ENCODE measurements at places on chromosomes 7 and 10. TPM values are rescaled to one million over a fixed set of nuclear protein-coding genes. Genes with fewer than 3 reads are reported as not detected.

DNA sequence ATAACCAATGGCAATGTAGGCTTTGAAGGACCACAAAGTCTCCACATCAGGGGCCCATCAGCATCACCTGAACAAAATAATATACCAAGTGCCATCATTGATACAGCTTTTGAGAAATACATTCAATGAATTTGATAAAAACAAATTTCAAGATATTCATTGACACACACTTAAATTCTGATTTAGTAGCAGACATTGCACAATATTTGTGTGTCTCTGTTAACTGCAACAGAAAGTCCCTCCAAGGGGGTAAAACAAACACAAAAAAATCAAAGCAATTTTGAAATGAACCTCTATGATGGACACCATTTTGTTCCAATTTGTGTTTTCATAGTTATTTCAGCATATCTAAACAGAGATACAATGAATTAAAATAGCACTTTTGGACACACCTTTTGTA is 86.8 kb upstream of the RSU1 start:
- DNase-seq = no peak

DNA sequence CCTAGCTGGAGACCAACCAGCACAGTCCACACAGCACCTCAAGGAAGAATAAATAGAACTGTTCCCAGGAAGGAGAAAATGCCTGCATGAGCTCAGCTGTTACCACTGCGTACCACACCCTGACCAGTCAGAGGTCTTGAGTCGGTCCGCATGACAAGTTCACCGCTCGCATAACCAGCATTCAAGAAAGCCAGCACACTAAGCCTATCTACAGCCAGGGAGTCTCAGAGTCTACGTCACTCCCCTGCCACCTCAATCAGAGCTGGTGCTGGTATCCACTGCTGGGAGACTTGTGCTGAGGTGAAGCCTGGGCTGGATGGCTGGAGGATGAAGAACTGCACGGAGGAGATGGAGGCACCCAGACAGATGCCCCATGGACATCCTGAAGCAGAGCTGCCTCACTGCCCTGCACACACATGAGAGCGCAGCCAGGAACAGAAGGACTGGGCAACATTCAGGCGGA is 19.6 kb downstream of the AKR1C1 start:
- DNase-seq = peak; percentile 20

GRCh38 chr7:11648101-11648500 is 183.9 kb downstream of the THSD7A start:
- DNase-seq = no peak

GRCh38 chr7:79063019-79063698 is 390.3 kb downstream of the MAGI2 start:
- no peak for DNase-seq

DNA sequence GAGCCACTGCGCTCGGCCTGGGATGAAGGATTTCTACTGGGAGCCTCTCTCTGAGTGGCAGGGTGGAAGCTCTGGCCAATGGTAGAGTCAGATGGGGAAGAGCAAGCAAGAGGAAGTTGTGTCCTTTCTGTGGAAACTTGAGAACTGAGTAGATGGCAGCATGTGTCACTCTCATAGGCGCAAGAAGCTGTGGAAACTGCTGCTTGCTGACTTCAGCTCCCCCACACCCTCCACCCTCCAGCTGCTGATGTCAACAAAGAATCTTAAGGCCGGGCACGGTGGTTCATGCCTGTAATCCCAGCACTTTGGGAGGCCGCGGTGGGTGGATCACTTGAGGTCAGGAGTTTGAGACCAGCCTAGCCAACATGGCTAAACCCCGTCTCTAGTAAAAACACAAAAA is 39.8 kb upstream of the SRGN start:
- DNase-seq = no peak

Gene LRGUK
- total RNA-seq = 0.18 TPM

Gene PON1
- not detected for total RNA-seq

GRCh38 chr10:30828680-30829079 is 199.1 kb upstream of the LYZL2 start:
- no peak for DNase-seq

Gene TRIM73
- 4.5 TPM for total RNA-seq

Gene STK32C
- total RNA-seq = 19.4 TPM

DNA sequence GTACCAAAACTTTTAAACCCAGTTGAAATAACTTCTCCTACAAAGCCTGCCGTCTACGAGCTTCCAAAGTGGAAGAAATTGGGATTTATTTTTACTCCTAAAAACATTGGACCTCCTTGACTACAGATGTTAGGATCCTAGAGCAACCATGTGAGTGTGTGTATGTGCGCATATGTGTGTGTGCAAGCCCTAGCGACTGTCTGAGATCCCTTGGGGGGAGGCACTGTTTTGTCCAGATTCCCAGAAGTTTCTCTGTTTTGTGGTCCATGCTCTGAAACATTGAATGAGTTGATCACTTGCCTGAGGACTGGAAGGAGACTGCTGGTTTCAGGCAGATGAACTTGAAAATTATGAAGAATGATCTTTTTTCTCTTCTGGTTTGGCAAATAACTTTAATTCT is 312.3 kb upstream of the ZNF32 start:
- DNase-seq = no peak

DNA sequence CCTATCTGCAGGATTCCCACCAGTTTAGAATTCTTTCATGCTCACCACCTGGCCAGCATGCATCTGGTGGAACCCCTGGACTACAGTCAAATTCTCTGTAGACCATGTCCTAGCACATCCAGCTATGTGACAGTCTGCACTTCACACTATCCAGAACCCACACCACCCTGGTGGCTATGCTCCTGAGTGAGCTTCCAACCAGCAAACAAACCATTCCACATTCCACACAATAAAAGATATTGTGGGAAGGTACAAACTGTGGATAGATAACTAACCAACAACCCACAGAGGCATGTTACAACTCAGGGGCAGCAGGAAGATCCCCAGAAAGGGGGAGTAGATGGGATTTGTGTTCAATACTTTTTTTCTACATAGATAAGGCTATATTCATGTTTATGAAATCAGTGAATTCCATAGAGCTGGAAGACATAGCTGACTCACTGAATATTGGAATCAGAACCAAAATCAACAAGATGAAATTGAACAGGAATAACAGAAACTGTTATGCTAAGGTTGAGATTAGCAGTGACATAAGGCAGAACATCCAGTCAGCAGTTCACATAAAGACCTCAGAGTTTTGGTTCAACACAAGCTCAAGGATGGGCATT is 72.5 kb downstream of the LRRC17 start:
- DNase-seq = no peak

DNA sequence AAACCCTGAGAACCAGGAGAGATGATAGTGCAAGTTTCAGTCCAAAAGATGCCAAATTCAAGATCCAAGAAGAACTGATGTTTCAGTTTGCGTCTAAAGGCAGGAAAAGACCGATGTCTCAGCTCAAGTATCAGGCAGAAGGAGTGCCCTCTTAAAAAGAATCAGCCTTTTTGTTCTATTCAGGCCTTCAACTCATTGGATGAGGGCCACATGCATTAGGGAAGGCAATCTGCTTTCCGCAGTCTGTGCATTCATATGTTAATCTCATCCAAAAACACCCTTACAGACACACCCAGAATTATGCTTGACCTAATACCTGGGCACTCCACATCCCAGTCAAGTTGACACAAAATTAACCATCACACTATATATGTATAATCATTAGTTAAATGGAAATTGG is 45.2 kb downstream of the DNAJB9 start:
- no peak for DNase-seq

Gene DEPP1
- 14.8 TPM for total RNA-seq

- no peak for DNase-seq
Observed at GRCh38 chr7:44278451-44279161, 46.8 kb downstream of the CAMK2B start.

Gene PPIF
- 157 TPM for total RNA-seq

Gene HOXA13
- total RNA-seq = 0.04 TPM

DNA sequence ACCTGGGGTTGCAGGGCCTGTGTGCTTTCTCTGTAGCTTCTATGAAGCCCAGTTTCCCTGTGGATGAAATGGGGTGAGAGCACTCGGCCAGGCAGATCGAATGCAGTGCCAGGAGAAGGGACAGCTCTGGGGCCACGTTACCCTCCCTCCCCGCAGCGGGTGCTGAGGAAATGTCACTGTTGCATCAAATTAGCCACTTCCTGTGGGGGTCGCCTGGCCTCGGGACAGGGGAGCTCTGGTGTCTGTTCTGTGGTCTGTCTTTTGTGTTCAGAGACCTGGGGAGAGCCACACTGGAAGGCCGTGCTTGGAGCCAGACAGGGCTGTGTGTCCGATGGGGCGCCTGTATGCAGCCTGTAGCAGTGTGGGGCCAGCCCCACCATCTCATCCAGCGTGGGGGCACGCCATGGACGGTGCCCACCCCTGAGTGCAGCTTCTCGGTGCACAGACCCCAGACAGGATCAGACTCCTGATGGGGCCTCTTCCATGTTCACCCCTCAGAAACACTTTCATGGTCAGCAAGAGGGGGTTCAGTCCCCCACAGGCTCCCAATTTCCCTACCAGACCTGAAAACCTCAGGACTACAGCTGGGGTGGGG is 13.6 kb downstream of the TTYH3 start:
- no peak for DNase-seq

DNA sequence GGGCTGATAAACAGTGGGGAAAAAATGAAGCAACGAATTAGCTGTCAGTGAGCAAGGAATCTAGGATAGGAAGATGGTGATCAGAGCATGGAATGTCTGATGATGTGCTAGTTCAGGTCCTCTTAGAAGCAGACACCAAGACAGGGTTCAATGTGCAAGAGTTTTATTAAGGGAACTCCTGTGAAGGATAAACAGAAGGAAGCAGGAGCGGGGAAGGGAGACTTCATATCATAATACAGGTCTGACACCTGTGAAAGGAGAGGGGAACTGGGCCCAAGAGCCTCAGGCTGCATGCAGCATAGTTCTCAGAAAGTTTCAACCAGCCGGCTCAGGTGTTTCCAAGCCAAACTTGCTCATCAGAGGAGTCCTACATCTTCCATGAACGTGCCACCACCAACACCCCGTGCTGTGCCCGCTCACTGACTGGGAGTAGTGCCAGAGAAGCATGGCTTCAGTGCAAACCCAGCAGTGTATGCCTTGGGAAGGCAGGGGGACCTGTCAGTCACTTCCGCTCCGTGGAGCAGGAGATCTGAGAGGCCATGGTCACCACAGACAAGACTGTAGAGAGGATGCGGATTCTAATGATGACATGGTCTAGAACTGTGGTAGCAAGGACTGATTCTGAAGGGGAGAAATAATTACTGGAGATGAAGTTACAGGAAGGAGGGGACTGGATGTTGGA is 45.8 kb downstream of the ZNF800 start:
- no peak for DNase-seq

Gene MIOS
- 36.2 TPM for total RNA-seq

- DNase-seq = no peak
Observed at GRCh38 chr7:138669364-138669763, 31.8 kb downstream of the SVOPL start.

Gene BTBD16
- total RNA-seq = 5.0 TPM

Gene OR2A12
- total RNA-seq = not detected

DNA sequence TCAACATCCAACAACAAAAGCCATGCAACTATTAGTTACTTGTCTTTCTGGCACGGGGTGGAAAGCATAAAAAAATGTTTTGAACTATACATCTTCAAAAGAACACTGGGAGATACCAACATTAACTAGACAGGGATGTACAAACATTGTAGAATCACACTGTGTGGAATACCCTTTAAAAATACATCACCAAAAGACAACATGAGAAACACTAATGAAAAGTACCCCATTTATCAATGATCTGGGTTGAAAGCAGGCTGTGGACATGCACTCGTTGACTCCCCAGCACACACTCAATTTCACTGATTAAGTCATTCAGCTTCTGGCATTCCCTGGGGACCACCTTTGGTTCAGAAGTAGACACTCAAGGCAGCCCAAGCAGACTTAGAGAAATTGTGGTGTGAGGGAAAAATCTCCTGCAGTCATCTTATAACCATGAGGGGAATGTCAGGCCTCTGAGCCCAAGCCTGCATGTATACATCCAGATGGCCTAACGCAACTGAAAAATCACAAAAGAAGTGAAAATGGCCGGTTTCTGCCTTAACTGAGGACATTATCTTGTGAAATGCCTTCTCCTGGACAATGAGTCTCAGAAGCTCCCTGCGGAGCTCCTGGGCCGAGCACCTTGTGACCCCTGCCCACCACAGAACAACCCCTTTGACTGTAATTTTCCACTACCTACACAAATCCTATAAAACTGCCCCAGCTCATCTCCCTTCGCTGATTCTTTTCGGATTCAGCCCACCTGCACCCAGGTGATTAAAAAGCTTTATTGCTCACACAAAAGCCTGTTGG is 53.0 kb downstream of the CACUL1 start:
- DNase-seq = no peak

Gene LRMDA
- total RNA-seq = 22.0 TPM

DNA sequence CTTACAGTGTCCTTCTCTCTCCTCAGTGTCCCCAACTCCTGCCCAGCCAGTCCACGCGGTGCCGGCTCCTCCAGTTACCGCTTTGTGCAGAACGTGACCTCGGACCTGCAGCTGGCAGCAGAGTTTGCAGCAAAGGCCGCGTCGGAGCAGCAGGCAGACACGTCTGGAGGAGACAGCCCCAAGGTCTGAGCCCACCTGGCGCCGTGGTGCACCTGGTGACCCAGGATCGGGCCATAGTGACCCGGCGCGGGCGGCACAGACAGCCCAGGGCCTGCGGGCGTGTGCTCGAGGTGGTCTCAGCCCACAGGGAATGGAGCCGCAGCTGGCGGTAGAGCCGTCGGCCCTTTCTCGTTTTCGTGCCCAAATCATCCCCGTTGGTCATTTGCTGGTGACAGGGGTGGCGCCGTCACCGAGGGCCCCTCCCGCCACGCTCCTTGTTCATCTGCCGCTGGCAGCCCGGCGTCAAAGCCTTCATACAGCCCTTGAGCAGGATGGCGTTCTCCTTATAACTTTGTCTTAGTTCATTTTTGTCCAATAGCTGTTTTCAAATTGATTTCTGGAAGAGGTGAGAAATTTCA is 20.9 kb upstream of the AP5Z1 start:
- no peak for DNase-seq

DNA sequence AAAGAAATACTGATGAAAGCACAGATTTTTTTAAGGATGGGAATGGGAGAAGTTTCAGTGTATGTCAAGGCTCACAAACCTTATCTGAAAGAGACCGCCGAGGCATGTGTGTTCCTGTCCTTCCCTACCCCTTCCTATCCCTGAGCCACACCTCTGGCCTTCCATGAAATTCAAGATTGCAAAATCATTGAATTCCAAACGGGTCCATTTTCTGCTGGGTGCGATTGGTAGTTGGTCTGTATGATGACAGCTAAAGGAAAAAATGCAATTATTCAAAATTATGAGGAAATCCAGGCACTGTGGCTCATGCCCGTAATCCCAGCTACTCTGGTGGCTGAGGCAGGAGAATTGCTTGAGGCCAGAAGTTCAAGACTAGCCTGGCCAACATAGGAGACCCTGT is 170.1 kb downstream of the ARHGAP12 start:
- DNase-seq = no peak

GRCh38 chr10:120349069-120349468 is 108.0 kb upstream of the PLPP4 start:
- no peak for DNase-seq

All from HepG2 (cell line).